ENCODE measurements at places on chromosomes 12 and 14. TPM values are rescaled to one million over a fixed set of nuclear protein-coding genes. Genes with fewer than 3 reads are reported as not detected.
A peak's percentile ranks its signal among the peaks of the same experiment; 100 is the strongest.

DNA sequence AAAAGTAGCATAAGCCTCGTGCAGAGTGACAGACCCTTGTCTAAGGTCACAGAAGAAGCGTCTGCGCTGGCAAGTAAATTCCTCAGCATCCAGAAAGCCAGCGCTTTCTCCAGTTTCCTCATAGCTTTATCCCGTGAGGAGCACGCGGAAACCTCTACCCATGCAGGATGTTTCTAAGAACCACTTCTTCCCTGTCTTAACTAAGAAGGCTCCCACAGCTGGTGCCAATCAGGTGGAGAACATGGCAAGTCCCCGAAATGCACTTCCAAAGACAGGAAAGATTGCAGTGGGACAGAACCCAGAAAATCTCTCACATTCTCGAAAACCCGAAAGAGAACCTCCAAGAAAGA lies 968 bp upstream of the ARID4A start:
- peaks cover 5% of the 10 kb centered on the region for H3K36me3 ChIP-seq
- H3K4me1 ChIP-seq = peaks cover 4% of the 10 kb centered on the region
- peak overlapping the region; percentile 57 for H3K4me3 ChIP-seq

- DNase-seq = no peak
- no peaks in the 10 kb centered on the region for H3K36me3 ChIP-seq
- no peak overlapping the region for H3K27ac ChIP-seq
- no peaks in the 10 kb centered on the region for H3K27me3 ChIP-seq
- no peak overlapping the region for H3K4me3 ChIP-seq
Measured at GRCh38 chr12:73947326-73948026, 590.2 kb upstream of the ATXN7L3B start.

GRCh38 chr12:4114986-4115385 lies 158.6 kb upstream of the CCND2 start:
- H3K4me1 ChIP-seq = peaks cover 35% of the 10 kb centered on the region
- no peak overlapping the region for H3K27ac ChIP-seq
- H3K36me3 ChIP-seq = no peaks in the 10 kb centered on the region
- no peak overlapping the region for H3K4me3 ChIP-seq

- H3K27ac ChIP-seq = no peak overlapping the region
- peaks cover 21% of the 10 kb centered on the region for H3K36me3 ChIP-seq
- H3K4me1 ChIP-seq = no peaks in the 10 kb centered on the region
Measured at GRCh38 chr12:55760663-55761062, 17.7 kb downstream of the GDF11 start.

Gene CTSG
- 24.4 TPM for total RNA-seq

Gene PPP1R12A
- 47.8 TPM for total RNA-seq

Gene BEGAIN
- total RNA-seq = 0.47 TPM

Gene ALKBH2
- total RNA-seq = 20.6 TPM

GRCh38 chr14:104472073-104472472 lies 107.5 kb upstream of the C14orf180 start:
- H3K27me3 ChIP-seq = peaks cover 37% of the 10 kb centered on the region
- H3K4me3 ChIP-seq = no peak overlapping the region
- DNase-seq = no peak
- H3K4me1 ChIP-seq = no peaks in the 10 kb centered on the region

GRCh38 chr12:2332236-2332635 lies 279.4 kb downstream of the CACNA1C start:
- no peaks in the 10 kb centered on the region for H3K36me3 ChIP-seq
- H3K27me3 ChIP-seq = no peaks in the 10 kb centered on the region
- DNase-seq = no peak
- no peak overlapping the region for H3K27ac ChIP-seq
- H3K4me3 ChIP-seq = no peak overlapping the region

- H3K27ac ChIP-seq = peak overlapping the region; percentile 97
- no peaks in the 10 kb centered on the region for H3K27me3 ChIP-seq
- DNase-seq = no peak
- H3K4me3 ChIP-seq = peak overlapping the region; percentile 98
Measured at GRCh38 chr14:69153152-69153872, 393 bp upstream of the DCAF5 start.

DNA sequence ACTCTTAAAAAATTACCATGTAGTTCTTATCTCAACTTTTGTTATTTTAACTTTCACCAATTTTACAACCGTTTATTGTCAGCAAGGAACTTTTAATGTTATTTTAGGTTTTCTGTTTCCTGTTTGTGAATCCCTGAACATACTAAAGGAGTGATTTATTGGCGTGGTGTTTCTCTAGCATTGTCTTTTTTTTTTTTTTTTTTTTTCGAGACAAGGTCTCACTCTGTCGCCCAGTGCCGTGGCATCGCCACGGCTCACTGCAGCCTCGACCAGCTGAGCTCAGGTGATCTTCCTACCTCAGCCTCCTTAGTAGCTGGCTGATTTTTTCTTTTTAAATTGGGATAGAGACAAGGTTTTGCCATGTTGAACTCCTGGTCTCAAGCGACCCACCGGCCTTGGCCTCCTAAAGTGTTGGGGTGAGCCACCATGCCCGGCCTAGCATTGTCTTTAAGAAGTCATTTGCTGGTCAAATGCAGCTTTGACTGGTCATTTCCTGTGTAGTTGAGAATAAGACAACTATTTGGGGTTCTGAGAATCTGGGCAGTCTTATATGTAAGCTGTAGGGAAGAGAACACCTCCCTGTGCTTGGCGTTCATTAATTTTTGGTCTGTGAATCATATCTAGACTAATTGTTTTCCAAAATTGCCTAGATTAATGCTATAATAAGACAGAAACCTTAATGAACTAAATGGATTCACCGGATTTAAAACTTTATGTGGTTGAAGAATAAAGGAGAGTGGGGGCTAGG lies 2.1 kb downstream of the WASHC4 start:
- peak overlapping the region; percentile 97 for H3K4me3 ChIP-seq
- no peaks in the 10 kb centered on the region for H3K36me3 ChIP-seq
- peaks cover 21% of the 10 kb centered on the region for H3K4me1 ChIP-seq
- no peaks in the 10 kb centered on the region for H3K27me3 ChIP-seq
- no peak for DNase-seq

DNA sequence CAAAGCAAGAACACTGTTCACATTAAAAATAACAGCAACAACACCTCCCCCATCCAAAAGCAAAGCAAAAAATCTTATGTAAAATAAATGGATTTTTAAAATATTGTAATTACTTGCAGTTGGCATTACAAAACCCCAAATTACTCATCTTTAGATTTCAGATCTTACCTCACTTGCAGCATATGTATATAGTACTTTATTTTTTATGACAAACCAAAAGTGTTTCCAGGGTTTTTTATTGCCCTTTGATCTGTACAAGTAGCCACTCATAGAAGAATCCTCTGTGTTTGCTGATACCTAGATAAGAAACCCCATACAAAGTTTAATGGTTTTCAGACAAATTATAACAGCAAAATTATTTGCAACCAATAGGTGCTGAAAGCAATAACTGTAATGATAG lies 12.2 kb upstream of the NR2C1 start:
- no peak overlapping the region for H3K27ac ChIP-seq
- DNase-seq = no peak
- H3K36me3 ChIP-seq = no peaks in the 10 kb centered on the region

GRCh38 chr14:73462048-73462715 lies 3.8 kb upstream of the NUMB start:
- DNase-seq = no peak
- H3K27me3 ChIP-seq = no peaks in the 10 kb centered on the region
- peak overlapping the region; percentile 7 for H3K4me3 ChIP-seq
- H3K4me1 ChIP-seq = peaks cover 78% of the 10 kb centered on the region

Gene KRT80
- total RNA-seq = 11.4 TPM

Gene ACRBP
- not detected for total RNA-seq

- peak overlapping the region; percentile 3 for H3K27ac ChIP-seq
- no peaks in the 10 kb centered on the region for H3K27me3 ChIP-seq
- no peak overlapping the region for H3K4me3 ChIP-seq
- H3K4me1 ChIP-seq = peaks cover 36% of the 10 kb centered on the region
Measured at GRCh38 chr14:55329999-55330710, 58.9 kb downstream of the FBXO34 start.

Gene NGB
- total RNA-seq = not detected

Gene PZP
- not detected for total RNA-seq

DNA sequence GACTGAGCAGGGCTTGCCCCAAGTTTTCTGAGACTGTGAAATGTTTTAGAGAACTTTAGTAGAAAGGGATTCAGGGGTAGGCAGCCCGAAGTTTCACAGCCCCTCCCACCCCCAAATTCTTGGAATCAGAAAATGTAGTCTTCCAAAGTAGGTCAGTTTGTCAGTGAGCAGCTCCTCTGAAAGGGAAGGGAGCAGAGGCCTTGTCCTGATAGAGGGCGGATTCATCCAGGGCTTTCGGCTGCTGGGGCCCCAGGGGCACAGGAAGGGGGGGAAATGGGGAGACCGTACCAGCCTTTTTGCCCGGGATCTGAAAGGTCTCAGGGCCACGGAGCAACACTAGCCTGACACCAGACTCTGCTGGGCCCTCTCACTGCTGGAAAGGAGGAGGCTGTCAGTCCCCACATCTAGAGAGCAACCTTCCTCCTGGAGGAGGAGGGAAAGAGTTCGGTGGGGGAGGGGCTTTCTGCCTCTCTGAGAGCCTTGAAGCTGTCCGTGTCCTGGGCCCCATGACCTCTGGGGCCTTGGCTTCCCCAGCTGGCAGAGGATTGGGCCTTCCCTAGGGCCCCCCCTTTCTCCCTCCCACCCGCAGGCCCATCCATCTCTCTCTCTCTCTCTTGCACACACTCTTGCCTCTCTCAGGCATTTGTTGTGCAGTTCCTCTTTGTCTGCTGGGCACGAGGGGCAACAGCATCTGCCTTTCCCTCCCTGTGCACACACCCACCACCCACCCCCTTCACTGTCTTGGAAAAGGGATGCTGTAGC lies at the start of gene IKZF4:
Gene IKZF4, plus strand, starts transcription at position 621 of the 762 bp plus-strand sequence. CDS start 451 bp downstream, outside the sequence.
- no peaks in the 10 kb centered on the region for H3K27me3 ChIP-seq
- peak within 1 kb of the TSS; percentile 33 for H3K4me3 ChIP-seq
- DNase-seq = no peak
- H3K27ac ChIP-seq = peak within 1 kb of the TSS; percentile 70
- H3K36me3 ChIP-seq = no peaks in the 10 kb centered on the region

DNA sequence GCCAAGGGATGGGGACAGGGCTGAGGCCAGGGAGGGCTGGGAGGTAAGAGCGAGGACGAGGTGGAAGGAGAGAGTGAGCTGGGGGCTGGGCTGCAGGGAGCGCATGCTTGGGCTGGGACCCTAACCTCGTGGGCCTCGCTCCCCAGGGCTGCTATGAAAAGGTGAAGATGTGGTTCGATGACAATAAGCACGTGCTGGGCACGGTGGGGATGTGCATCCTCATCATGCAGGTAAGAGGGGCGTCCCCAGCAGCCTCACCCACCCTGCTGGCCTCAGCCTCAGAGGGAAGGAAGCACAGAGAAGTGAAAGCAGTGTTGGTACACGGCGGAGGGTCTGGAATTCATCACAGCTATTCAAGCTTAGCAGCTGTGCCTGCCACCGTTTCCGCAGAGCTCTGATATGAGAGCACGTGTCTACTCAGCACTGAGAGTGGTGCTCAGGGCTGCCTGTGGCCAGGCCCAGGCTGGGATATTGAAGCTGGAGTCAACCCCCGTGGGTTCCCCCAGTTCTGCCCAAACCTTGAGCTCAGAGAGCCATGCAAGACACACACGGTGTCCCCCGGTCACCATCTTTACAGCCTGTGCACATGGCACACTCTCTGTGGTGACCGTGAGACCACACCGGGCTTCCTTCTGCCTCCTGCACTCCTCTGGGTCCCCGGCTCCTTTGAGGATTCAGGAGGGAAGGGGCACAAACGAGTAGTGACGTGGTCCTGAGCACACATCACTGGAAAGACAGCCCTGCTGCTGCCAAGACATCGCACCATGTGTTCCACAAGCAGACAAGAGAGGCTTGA lies 204.6 kb downstream of the TSPAN9 start:
- H3K27me3 ChIP-seq = no peaks in the 10 kb centered on the region
- no peak overlapping the region for H3K27ac ChIP-seq
- DNase-seq = no peak
- peaks cover 80% of the 10 kb centered on the region for H3K36me3 ChIP-seq
- H3K4me1 ChIP-seq = no peaks in the 10 kb centered on the region
- no peak overlapping the region for H3K4me3 ChIP-seq

Gene MYBPC1
- total RNA-seq = not detected

GRCh38 chr12:107229827-107230226 lies 136.5 kb upstream of the CRY1 start:
- no peaks in the 10 kb centered on the region for H3K27me3 ChIP-seq
- no peak for DNase-seq
- H3K4me1 ChIP-seq = no peaks in the 10 kb centered on the region
- no peaks in the 10 kb centered on the region for H3K36me3 ChIP-seq
- no peak overlapping the region for H3K27ac ChIP-seq

Gene KRT5
- total RNA-seq = 12,107 TPM

DNA sequence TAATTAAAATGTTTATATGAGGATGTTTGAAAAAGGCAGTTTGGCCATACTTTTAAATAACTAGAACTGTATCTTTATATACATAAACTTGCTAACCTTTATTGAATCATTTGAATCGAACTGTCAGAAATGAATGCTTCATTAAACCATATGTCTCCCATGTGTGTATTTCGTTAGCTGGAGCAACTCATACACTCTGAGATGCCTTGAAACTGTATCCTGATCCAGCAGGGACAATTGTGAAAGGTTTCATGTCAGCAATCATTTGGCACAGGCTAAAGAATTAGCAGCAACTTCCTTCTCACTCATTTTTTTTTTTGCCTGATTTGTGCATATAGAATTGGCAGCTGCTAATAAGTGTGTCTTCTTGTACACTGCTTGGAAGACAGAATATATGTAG lies 109.9 kb downstream of the NAV3 start:
- no peaks in the 10 kb centered on the region for H3K4me1 ChIP-seq
- no peaks in the 10 kb centered on the region for H3K27me3 ChIP-seq
- no peak overlapping the region for H3K4me3 ChIP-seq
- H3K36me3 ChIP-seq = no peaks in the 10 kb centered on the region
- DNase-seq = no peak
- peak overlapping the region; percentile 16 for H3K27ac ChIP-seq

Measured in esophagus squamous epithelium (tissue), 5 donors.